ENCODE measurements at places on chromosomes 5 and 9.

- no peak for DNase-seq
Observed at GRCh38 chr5:76958991-76959767, 6.3 kb downstream of the CRHBP start.

GRCh38 chr5:154514331-154514730 is 36.3 kb upstream of the HAND1 start:
- no peak for DNase-seq

GRCh38 chr5:172207511-172207910 is 13.5 kb downstream of the EFCAB9 start:
- DNase-seq: no peak

DNA sequence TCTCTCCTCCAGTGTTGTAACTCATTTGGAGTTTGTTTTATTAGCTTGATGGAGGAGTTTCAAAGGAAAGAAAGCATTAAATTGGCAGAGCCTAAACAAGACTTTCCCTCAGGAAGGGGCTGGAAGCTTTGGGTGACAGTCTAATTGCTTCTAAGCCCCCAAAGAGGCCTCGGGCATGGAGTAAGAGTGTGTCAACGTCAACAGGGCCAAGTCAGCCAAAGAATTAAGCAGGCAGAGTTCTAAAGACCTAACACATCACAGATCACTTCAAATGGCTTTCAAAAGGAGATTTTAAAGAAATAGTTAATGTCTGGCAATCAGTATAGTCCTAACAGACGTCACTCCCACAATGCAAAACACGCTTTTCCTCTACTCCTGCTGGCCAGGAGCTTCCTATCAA is 234.5 kb downstream of the EFNA5 start:
- no peak for DNase-seq

DNA sequence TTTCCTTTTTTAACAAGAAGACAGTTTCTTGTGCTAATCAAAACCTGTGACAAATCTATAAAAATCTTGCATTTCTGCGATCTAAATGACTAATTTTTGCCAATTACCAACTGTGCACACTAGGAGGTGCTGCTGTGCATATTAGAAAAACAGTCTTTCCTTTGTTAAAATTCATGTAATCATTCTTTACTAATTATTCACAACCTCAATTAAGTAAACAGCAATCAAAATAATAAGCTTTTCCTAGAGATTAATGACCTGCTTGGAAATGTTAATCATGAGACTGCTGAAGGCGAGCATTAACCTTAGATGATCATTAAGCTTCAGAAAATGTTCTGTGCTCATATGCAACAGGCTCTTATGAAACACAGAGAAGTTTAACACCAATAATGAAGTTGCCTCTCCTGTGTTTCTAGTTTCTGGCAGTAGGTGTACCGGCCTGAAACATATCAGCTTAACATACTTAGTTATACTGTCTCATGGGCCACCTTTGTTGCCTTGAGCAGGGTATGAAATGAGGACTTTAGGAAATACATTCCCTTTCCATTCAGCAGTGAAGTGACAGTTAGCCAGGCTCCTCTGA is 17.7 kb downstream of the RFESD start:
- no peak for DNase-seq

DNA sequence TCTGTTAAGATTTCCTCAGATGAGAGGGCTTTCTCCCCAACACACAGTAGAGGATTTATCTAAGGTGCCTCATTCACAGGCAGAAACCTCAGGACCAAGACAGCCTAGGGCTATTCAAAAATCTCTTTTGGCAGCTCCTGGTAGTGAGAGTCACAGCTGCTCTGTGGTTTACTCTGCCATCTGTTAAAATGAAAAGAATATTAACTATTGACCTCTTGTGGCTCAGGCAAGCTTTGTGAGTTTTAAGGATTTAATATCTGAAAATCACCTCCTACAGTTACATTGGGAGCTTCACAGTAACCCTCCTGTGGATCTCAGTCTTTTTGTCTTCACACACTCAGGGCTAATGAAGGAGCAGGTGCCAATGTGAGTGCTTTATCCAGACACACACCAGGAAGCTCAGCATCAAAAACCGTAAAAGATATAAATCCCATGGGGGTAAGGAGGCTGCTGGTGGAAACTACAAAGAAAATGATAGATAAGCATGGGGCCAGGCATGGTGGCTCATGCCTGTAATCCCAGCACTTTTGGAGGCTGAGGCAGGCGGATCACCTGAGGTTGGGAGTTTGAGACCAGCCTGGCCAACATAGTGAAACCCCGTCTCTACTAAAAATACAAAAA is 29.7 kb downstream of the PPP1R2B start:
- no peak for DNase-seq

GRCh38 chr9:129617167-129617566 is 3.7 kb downstream of the C9orf50 start:
- DNase-seq: no peak

- no peak for DNase-seq
Observed at GRCh38 chr5:124698770-124699169, 47.7 kb downstream of the ZNF608 start.

GRCh38 chr5:85841653-85842052 is 776.1 kb upstream of the COX7C start:
- DNase-seq: no peak

DNA sequence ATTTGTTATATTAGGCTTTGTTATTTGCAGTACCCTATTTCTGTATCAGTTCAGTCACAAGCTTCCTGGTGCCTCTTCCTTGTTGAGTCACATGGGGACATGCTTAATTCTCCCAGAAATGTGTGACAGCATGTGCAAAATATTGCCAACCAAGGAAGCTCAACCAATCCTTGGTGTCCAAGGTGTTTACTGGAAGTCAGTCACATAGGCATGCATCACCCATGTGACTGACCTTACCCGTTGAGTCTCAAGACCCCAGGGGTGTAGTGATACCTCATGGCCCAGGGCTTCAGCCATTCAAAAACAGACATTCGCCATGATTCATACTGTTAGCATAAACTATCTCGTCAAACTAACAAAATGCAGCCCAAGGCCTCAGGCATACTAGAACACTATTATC is 9.3 kb upstream of the ANKDD1B start:
- DNase-seq: no peak

DNA sequence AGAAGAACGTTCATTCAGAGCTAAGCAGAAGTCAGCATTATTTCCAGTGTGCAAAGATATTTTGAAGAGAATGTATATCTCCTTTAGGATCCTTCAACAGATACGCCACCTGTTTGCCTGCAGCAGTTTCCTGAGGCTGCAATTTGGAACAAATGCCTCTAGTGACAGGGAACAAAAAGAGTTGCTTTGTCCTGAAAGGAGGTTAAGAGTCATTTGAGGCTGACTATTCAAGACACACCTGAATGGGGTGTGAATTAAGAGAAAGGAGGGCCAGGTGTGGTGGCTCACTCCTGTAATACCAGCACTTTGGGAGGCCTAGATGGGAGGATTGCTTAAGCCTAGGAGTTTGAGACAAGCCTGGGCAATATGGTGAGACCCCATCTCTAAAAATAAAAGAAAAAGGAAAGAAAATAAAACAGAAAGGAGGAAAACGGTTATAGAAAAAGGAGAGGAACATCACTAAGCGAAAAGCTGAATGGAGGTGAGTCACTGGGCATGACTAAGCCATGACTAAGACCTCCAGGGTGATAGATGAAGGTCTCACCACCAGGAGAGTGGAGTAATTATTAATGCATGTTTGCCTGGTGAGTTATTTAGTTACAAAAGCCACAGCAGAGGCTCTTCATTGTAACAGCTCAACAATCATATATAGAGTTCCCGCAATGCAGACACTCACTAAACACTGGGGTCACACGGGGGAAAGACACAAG is 255.2 kb upstream of the TNC start:
- DNase-seq: peak; percentile 22

- DNase-seq: no peak
Observed at GRCh38 chr9:119675951-119676350, 306.7 kb upstream of the BRINP1 start.

- no peak for DNase-seq
Observed at GRCh38 chr5:59140133-59140532, 557.3 kb downstream of the RAB3C start.

DNA sequence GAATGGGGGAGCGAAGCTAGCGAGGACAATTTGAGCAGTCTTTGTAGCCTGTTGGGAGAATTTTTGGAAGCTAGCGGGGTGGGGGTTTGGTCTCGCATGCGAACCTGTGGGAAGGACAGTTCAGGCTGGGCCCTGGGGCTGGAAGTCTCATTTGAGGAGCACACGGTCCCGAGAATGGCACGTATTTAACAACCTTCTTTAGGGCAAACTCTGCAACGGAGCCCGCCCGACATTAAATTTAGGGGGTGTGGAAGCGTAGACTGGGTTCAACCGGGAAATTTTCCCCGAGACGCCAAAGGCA is 35.2 kb upstream of the NFIB start:
- no peak for DNase-seq

DNA sequence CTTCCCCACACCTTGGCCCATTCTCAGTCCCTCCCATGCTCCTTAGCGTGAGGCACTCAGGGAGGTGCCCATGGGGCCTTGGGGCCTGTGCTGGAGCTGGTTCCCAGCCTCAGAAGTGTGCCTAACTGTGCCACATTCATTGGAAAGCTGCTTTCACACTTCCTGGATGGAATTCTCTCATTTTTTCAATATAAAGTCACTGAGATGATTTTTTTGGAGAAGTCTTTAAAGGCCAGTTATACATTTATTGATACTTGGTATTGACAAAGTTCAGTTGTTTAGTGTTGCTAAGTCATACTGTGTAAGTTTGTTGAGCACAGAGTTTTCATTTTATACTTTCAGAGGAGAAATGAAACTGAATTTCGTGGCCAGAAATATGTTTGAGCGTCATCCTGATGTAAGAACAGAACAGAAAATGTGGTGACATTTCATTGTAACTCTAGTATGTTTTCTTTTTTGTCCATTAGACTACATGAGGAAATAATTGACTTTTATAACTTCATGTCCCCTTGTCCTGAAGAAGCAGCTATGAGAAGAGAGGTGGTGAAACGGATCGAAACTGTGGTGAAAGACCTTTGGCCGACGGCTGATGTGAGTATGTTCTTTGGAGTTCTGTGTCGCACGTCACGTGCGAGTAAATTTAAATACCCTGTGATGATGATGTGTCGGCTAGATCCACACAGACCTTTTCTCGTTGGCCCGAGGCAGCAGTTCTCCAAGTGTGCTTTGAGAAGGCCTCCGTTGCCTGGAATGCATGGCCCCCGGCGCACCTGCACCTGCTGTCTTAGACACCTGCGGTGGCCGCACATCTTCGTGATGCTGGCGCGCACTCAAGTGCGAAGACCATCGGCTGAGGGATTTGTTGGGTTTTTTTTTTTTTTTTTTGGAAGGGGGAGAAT is 24.1 kb downstream of the TENT4A start:
- DNase-seq: no peak

DNA sequence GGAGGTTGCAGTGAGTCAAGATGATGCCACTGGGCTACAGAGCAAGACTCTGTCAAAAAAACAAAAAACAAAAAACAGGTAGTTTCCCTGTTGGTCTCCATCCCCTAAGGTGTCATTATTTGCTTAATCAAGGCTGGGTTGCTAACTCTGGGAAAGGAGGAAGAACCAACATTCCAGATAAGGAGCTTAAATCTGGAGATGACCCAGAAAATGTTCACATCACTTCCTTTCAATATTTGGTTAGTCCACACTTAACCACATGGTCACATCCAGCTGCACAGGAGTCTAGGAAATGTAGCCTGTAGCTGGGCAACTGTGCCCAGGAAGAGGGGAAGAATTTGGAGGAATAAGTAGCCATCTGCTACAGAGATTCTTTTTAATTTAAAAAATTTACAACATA is 25.9 kb upstream of the MEGF9 start:
- no peak for DNase-seq

DNA sequence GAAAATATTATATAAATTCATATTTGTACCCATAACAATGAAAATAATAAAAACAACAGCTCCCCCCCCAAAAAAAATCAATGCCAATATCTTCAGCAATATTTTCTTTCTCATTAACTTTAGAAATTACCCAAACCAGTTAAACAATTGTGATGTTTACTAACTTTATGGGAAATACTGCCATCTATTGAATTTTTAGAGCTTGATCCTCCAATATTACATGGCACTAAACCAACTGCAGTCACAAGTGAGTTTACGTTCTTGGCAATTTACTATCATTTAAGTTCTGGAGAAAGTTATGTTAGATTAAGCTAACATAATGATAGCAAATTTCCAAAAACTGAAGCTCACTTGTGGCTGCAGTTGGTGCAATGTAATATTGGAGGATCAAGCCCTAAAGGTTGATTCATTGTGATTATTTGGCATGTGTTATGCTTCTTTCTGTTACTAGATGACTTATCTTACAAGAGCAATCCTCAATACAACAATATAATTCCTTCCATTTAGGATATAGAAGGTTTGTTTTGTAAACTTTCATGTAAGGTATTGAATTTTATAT is 379.5 kb downstream of the CDH18 start:
- DNase-seq: no peak

DNA sequence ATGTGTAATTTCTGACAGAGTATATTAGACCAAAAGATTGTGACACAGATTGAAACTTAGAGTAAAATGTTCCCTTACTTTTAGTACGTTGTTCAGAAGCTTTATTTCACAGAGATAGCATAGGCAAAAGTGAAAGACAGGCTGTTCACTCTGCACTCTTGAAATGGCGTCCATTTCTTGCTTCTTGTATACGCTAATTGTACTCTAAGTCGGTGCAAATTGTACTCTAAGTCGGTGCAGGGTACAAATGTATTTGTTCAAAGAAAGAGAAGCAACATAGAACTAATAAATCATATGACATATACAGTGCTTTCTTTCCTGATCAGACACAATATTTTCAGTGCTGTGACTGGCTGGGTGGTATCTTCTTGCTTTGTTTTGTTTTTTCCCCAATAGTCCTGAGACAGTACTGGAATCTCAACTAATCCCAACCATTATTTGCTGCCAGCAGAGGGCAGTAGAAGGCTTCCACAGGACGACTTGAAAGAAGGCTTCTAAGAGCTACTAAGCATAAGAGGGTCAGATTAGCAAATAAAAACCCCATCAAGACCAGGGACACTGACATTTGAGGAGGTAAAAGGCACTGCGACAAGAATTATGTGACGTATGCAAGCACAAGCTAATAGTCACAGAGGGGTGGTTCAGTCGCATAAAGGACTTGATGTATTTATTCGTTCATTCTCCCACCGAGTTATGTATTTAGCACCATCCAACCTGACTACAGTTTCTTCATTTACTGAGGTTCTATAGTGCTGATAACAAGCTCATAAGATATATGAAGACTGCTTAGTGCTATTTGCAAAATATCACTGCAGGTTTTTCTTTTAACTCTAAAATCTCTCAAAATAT is 831.8 kb downstream of the TAF11L14 start:
- DNase-seq: peak; percentile 15

Data from activated T-cell treated with anti-CD3 and anti-CD28 coated beads for 48 hours (primary cell).